ENCODE measurements at places on chromosomes 7 and 10.

GRCh38 chr7:158032561-158033115 is 555.0 kb downstream of the PTPRN2 start:
- DNase-seq: no peak

- DNase-seq: peak; percentile 96
Observed at GRCh38 chr7:18508443-18509427, 13.2 kb downstream of the HDAC9 start.

DNA sequence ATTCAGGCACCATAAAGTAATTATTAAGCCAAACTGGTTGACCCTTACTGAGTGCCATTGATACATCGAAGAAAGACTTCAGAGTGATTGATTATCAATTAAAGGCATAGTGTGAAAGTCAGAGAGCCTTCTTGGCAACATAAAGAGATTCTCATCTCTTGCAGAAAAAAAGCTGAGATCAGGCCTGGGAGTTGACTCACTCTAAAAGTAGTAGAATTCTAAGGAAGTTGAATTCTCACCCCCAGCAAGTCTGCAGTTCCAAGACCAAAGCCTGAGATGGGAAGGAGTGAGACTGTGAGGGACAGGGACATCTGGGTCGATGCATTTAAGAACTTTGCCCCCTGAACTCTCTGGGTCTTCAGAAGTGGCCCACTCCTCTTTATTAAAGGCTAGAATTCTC is 21.6 kb upstream of the ERCC6 start:
- no peak for DNase-seq

DNA sequence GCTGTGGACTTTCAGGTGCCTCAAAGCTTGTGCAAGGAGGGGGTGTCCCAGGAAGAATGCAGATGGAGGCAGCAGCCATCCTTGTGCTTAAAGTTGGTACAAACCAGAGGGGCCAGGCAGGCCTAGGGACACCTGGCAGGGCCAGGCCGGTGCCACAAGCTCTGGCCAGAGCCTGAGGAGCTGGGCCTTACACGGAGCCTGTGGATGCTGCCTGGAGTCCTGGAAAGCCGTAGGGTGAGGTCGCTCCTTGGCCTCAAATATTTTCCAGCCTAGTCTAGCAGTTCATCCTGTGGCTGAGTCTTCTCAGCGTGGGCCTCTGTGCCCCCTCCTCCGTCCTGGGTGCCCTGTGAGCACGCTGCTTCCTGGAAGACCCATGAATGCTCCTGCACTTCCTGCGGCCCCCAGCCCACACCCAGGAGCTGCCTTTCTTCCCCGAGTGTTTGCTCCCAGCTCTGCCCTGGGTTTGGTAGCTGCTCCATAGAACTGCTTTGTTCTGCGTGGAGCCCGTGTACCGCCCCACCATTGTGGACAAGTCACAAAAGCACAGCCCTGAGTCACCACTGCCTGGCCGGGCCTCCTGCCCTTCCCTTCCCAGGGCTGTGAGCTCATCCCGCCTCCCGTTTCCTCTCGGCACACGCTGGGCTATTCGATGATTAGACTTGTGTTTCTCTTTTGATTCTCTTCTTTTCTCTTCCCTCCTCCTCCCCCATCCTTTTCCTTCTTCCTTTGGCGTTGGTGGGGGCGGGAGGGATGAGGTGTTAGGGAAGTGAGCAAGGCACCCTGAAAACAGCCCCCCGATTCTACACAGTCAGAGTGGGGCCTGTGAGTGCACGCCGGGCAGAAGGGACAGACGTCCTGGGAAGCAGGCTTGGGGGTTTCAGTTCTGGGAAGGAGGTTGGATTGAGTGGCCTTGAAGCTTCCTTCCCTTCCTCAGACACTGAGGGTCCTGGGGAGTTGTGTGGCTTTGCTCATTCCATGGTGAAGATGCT is 73.2 kb upstream of the SHH start:
- DNase-seq: no peak

DNA sequence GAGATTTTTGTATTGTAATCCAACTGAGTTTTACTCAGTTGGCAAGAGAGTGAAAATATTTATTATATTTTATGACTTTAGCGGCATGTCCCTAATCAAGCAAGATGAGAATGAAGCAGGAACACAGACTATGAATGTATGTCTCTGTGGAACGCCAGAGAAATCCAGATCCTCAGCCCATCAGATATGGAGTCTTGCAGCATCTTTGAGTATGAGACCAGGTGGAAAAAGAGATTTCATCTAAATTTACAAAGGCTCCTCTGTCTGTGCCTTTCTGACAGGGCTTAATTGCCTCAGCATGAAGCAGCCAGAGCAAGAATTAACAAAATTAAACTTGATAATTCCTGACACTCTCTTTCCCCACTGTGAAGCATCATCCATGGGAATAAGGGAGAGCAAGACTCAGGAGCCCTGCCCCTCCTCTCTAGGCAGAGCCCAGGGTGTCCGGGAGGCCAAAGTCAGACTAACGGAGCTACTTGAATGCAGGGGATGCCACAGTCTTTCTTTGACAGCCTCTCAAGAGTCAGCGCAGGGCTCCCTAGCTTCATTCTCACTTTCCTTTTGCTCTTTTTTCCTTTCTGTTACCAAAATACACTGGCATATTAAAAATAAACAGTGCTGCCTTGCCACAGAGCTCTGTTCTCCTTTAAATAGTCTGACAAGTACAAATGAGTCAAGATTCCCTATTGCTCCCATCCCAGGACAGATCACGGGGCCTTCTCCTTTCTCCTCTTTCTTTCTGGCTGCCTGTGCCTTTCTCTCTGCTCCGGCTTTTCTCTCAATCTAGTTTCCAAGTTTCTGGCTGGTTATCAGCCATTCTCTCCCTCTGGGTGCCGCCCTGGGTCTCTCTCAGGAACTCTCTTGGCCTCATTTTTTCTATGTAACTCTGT is 132.2 kb upstream of the INHBA start:
- DNase-seq: no peak

DNA sequence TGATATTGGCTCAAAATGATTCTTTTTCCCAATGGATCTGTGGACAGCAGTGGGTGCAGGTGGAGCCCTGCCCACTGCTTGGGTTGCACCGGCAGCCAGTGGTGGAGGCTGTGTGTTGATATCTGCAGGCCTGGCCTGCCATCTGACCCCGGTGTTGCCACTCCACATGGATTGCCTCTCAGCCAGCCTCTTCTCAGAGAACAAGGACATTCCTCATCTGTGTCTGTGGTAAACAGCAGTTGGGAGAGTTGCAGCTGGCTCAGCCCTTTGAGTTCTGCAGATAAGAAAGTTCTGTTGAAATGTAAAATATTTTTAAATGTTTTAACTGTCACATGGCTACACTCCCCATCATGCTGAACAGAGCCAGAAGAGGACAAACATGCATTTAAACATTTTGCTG is 374.9 kb upstream of the CELF2 start:
- DNase-seq: no peak

- DNase-seq: no peak
Observed at GRCh38 chr7:490461-491291, 29.0 kb downstream of the PDGFA start.

DNA sequence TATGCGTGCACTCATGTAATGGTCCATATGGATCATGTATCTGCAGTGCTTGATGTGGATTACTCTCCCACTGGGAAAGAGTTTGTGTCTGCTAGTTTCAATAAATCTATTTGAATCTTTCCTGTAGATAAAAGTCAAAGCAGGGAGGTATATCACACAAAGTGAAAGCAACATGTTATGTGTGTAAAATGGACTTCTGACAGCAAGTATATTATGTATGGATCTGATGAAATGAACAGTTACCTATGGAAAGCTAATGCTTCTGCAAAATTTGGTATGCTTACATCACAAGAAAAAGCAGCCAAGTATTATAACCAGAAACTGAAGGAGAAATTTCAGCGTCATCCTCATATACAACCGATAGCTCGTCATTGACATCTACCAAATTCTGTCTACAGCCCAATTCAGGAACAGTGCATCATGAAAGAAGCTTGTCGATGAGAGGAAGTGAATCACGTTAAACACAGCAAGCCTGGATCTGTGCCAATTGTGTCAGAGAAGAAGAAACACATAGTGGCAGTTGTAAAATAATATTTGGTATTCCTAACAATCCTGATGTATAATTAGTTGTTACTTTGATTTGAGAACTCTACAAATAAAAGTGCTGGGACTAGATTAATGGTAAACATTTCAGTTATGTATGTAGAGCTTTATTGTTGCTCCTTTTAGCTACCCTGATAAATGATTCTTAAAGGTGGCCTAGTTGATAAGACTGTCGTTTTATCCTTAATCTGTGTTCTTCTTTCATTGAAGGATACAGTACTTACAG is 14.2 kb upstream of the SYPL1 start:
- no peak for DNase-seq

GRCh38 chr10:13068071-13068470 is 31.9 kb upstream of the OPTN start:
- DNase-seq: no peak

- DNase-seq: no peak
Observed at GRCh38 chr7:74521855-74522254, 68.1 kb downstream of the GTF2IRD1 start.

- no peak for DNase-seq
Observed at GRCh38 chr7:107833684-107834106, 30.7 kb upstream of the SLC26A3 start.

GRCh38 chr10:96794836-96795733 is 37.0 kb upstream of the LCOR start:
- no peak for DNase-seq

DNA sequence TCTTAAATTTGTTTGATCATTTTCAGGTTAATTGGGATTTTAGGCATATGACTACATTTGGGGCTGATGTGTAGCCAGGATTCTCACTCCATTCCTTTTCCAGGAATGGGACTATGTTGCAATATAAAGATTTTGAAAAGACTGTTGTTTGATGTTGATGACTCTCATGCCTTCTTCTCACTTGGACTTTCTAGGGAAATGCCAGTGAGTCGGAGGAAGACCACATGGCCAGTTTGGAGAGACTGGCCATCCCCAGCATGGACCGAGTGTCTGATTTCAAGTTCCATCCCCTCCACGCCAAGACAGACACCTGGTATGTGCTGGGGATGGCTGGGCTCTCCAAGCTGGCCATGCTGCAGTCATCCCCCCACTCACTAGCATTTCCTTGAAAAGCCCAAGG is 5.5 kb downstream of the IGFBP3 start:
- DNase-seq: no peak

DNA sequence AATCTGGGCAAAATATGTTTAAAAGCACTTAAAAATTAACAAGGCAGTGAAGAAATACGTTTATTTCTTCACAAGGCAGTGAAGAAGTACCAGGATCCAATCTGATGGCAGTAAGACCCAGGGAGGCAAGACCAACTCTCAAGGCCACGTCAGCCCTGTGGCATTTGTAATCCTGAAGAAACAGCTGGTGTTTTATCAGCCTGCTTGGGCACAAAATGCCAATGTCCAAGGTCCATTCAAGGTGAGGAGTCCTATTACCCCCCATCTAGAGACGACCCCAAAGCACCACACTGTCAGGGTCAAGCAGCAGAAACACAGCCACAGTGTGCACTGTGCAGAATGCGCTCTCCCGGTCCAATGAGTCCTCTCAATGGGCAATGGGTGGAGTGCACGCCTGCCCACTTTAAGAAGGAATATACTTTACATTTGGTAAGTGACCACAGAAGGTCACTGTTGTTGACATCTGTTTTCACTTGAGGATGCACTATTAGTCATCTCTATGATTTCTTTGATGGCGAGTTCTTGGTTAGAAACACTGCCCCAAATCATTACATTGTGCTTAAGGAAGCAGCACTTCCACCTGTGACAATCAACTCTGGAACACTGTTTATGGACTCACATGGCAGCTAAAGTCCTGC is 12.8 kb downstream of the CPXM2 start:
- DNase-seq: peak; percentile 50

DNA sequence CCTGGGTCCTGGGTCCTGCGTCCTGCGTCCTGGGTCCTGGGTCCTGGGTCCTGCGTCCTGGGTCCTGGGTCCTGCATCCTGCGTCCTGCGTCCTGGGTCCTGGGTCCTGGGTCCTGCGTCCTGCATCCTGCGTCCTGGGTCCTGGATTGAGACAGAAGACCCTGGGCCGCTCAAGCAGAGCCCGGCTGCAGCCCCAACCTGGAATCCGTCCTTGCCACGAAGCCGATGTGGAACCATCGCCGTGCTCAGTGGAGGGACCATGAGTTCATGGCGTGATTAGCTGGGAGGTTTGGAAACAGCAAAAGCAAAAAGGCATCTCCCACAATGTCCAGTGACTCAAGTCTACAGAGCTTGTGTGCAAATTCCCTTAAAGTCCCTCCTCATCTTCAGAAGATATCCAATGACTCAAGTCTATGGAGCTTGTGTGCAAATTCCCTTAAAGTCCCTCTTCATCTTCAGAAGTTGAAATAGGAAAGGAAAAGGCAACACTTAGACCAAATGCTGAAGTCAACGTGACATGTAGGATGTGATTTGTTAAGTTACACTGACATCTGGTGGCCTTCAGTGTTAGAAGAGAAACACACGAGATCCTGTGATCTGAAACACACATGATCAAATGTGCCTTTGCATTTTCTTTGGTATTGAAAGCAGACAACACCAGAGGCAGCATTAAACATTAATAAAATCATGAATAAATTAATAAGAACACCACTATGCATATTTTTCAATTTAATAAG is 179.9 kb downstream of the PTPRN2 start:
- peak; percentile 2 for DNase-seq

GRCh38 chr10:107072028-107072427 is 92.5 kb downstream of the SORCS1 start:
- DNase-seq: no peak

DNA sequence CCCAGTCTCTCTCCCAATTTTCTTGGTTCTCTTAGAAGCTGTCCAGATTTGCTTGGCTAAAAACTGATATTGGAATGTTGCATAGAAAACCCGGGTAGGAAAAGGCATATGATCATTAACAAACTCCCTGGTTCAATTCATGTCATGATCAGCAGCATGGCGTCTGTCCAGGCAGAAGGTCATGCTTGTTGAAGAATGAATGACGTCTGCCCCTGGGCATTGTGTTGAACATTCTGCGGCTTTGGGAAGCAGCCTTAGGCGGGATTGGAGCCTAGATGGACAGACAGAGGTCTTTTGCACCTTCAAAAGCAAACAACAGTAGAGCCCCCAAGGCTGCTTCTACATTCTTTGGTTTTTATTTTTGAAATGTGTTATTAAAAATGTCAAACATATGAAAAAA is 7.7 kb upstream of the MINDY3 start:
- no peak for DNase-seq

DNA sequence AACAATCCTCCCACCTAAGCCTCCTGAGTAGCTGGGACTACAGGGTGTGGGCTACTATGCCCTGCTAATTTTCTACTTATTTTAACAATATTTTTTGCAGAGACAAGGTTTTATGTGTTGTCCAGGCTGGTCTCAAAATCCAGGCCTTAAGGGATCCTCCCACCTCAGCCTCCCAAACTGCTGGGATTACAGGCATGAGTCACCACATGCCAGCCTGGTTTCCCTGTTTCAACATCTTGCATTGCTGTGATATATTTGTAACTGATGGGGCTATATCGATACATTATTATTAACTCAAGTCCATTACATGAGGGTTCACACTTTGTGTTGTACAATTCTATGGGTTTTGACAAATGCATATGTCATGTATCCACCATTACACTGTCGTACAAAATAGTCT is 41.9 kb upstream of the OGDHL start:
- DNase-seq: no peak
